ENCODE measurements at places on chromosomes 11 and 22.

GRCh38 chr11:68315171-68315920 is 3.0 kb downstream of the LRP5 start:
- no peak for DNase-seq

- no peak for DNase-seq
Observed at GRCh38 chr11:70887542-70887827, 364.9 kb downstream of the SHANK2 start.

GRCh38 chr22:43539572-43540528 is 128.0 kb downstream of the MPPED1 start:
- no peak for DNase-seq

- DNase-seq: no peak
Observed at GRCh38 chr11:44866286-44866685, 84.4 kb downstream of the TP53I11 start.

- no peak for DNase-seq
Observed at GRCh38 chr22:42932857-42933484, 75.9 kb upstream of the ARFGAP3 start.

DNA sequence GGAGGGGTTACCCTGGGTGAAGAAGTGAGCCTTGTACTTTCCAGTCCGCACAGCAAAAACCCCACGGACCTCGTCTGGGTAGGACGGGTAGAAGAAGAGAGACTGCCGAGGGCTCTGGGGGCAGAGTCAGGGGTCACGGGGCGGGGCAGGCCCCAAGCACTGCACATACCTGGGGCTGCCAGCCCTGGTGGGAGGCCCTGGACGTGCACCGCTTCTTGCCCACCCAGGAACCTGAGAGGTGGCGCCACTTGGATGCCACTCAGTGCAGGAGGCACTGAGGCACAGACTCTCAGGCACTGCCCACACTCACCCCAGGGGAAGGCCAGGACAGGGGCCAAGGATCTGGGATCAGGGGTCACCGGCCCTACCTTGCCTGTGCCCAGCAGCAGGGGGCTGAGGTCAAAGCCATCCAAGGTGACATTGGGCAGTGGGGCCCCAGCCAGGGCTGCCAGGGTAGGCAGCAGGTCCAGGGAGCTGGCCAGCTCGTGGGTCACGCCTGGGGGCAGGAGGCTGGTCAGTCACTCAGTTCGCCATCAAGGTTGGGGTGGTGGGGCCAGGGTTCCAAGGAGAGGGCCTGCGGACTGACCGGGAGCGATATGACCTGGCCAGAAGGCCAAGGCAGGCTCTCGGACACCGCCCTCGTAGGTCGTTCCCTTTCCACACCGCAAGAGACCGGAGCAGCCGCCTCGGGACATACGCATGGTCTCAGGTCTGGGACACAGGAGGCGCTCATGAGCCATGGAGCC is 2.2 kb downstream of the ARSA start:
- no peak for DNase-seq

GRCh38 chr11:134498326-134499139 is 86.5 kb upstream of the B3GAT1 start:
- no peak for DNase-seq

GRCh38 chr11:97502201-97502600 is 1112.4 kb downstream of the JRKL start:
- no peak for DNase-seq

GRCh38 chr11:111018566-111018965 is 227.0 kb upstream of the POU2AF2 start:
- DNase-seq: no peak

- no peak for DNase-seq
Observed at GRCh38 chr22:19037282-19038163, 84.7 kb downstream of the DGCR2 start.

GRCh38 chr11:71933141-71933933 is 4.5 kb downstream of the RNF121 start:
- no peak for DNase-seq

DNA sequence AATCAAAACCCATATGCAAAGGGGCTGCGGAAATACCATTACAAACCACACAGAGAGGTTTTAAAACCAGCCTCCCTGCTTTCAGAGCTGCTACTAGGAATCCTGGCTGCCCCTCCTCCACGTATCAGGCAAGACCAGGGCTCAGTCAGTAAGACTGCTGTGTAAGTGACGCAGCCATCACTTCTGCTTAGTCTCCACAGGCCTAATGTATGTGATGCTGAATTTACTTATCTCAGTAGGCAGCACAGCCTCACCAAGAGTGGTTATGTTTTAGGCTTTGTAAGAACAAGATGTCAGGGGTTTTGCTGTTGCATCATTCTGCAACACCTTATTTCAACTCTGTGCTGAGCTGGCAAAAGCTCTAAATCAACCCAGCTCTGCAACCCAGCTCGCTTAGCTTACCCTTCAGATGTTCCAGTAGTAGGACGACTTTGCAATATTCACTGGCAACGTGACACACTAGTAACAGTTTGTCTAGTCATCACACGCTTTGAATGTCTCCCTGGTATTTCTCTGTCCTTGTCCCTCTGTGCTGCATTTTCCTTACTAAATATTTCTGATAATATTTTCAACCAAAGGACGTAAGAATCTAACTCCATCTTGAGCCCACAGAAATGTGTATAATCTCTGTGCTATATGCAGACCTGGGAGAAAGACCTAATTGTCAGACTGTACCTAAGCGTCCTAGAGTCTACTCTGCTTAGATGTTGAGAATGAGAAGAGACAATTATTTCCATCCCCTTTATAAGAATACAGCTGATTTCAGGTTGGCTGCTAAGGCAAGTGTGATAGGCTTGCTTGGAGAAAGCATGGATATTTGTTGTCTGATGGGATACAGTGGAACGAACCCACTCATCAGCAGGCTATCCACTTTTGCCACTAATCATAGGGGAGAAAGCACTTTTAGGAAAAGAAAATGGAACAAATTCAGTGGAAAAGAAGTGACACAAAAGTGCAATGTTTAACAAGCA is 72.2 kb downstream of the LARGE2 start:
- DNase-seq: peak; percentile 3

DNA sequence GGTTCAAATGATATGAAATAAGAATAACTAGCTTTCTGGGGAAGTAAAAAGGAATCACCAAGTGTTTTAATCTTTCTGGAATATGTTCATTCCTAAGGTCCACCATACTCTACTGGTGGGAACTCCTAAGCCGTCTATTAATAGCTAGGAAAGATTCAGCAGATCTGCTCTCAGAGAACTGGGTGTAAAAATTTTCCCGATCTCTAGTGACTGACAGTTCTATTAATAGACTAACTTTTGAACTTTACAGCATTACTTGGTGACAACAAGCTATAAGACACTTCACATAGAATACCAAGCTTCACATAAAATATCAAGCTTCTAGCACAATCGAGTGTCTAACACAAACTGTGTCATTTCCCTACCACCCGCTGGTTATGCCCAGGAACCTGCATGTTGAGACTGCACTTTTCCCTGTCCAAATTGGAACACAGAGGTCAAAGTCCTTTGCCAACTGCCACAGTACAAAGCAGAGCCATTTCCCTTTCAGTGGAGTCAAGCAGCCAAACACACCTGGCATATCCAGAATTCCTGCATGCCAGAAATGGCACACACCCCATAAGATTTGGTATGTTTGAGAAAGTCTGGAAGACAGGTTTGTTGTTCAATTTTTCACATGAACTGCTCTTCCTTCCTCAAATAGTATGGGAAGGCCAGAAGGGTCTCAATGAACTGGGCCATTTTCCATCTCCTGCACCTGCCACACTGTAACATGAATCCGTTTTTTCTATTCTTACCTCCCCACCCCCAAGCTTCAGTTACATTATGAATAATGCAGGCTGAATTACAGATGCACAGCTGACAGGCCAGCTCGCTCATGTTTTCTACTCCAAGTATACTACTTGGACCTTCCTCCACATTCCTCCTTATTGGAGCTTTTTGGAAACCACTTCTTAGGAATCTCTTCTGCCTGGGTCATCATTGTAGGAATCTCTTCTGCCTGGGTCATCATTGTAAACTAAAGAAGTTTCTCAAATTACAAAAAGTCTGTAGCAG is 3.7 kb downstream of the OSBP start:
- DNase-seq: no peak

DNA sequence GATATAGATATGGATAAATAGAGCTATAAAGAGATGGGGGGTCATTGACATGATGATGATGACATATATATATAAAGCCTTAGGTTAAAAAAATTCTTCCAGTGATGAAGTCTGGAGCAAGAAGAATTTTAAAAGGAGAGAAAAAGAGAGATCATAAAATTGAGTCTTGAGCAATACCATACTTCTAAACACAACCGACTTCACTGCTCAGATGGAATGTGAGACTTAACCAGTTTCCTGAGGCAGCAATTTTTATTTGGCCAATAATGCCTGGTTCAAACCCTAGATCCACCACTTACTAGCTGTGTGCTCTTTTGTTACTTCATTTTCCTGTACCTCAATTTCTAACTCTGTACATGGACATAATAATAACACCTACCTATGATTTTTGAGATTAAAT is 229.5 kb downstream of the TTC28 start:
- no peak for DNase-seq

GRCh38 chr11:1437500-1437899 is 47.8 kb downstream of the BRSK2 start:
- no peak for DNase-seq

GRCh38 chr22:44160421-44160820 is 20.3 kb upstream of the PARVG start:
- no peak for DNase-seq

DNA sequence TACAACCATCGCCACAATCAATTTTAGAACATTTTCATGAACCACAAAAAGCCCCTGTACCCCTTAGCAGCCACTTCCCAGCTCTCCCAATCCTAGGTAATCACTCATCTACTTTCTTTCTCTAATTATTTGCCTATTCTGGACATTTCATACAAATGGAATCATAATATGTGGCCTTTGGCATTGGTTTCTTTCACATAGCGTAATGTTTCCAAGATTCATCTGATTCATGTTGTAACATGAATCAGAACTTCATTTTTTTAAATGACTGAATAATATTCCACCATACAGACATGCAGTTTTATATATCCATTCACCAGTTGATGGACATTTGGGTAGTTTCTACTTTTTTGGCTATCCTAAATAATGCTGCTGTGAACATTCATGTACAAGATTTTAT is 56.2 kb upstream of the RCN1 start:
- no peak for DNase-seq

DNA sequence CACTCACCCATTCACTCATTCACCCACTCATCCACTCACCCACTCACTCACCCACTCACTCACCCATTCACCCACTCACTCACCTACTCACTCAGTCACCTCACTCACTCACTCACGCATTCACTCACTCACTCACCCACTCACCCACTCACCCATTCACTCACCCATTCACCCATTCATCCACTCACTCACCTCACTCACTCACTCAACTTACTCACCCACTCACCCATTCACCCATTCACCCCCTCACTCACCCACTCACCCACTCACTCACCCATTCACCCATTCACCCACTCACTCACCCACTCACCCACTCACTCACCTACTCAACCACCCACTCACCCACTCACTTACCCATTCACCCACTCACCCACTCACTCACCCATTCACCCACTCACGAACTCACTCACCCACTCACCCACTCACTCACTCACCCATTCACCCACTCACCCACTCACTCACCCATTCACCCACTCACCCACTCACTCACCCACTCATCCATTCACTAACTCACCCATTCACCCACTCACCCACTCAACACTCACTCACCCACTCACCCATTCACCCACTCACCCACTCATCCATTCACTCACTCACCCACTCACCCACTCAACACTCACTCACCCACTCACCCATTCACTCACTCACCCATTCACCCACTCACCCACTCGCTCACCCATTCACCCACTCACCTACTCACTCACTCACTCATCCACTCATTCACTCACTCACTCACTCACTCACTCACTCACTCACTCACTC is 13.7 kb downstream of the MUC5AC start:
- DNase-seq: no peak

DNA sequence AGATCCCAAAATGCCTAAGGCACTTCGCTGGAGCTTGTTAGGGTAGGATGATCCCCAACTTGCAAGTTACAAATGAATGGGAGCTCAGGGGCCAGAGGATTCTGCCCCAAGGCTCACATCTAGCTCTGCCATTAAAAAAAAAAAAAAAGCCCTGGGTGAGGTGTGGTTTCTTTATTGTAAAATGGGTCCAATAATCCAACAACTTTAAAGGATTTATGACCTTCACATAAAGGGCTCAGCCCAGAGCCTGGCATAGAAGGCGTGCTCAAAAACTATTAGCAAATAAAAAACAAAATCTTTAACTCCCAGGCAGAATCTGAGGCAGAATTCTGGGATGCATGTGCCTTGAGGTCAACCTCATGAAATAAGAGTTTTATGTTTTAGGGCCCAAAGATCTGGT is 42.5 kb downstream of the WT1 start:
- DNase-seq: no peak

- DNase-seq: no peak
Observed at GRCh38 chr11:83306200-83307080, 20.3 kb upstream of the CCDC90B start.

GRCh38 chr11:29159552-29160465 is 857.0 kb downstream of the KCNA4 start:
- DNase-seq: peak; percentile 1

DNA sequence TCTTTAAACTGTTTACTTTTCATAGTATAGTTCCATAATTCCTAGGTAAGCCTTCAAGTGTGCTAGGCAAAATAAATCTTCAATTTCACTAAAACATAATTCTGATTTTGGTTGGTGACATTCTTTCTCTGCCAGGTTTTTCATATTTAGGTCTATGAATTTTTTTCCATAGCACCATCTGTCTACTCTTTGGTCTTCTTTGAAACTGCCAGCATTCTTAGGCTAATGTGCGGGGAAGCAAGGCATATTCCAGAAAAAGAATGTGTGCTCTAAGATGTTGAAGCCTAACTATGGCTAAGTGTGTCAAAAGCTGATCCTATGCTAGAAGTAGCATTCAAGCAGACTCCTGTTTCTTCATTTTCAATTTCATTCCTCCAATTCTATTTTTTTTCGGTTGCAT is 213.9 kb upstream of the C11orf87 start:
- no peak for DNase-seq
